ENCODE measurements at places on chromosomes 5 and 9.

- no peak for DNase-seq
Measured at GRCh38 chr9:98899408-98900056, 44.2 kb upstream of the COL15A1 start.

- no peak for DNase-seq
Measured at GRCh38 chr5:135851186-135851914, 16.9 kb downstream of the SLC25A48 start.

GRCh38 chr9:81628897-81629296 is 60.5 kb downstream of the TLE1 start:
- DNase-seq = no peak

DNA sequence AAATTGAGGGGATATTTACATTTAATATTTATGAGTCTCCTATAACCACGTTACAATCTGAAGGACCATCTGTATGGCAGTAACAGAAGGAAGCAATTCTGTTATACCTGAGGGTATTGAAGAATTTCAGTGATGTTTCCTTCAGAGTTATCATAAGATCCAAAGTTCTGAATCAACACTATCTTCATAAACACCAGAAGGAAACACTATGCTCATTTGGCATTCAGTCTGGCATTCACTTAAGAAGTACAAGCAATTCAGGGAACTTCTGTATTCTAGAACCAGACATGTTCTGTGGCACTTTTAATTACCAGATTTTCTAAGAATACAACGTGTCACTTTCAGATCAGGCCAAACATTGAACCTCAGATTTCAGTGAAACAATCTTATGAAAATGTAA is 9.6 kb downstream of the DAB2 start:
- no peak for DNase-seq

DNA sequence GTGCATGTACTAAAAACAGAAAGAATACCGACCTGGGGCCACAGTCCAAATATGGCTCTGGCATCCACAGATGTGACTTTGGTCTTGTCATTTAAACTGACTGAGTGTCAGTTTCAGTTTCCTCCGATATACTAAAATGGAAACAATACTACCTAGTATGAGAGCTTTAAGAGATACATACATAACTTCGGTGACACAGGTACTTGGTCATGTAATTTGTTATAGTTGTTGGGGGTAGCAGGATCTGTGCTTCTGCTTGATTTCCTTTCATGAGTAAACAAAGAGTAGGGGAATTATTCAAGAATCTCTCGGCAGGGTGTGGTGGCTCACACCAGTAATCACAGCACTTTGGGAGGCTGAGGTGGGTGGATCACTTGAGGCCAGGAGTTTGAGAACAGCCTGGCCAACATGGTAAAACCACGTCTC is 32.1 kb downstream of the MTMR12 start:
- no peak for DNase-seq

- no peak for DNase-seq
Measured at GRCh38 chr9:107308461-107308860, 25.4 kb downstream of the RAD23B start.

DNA sequence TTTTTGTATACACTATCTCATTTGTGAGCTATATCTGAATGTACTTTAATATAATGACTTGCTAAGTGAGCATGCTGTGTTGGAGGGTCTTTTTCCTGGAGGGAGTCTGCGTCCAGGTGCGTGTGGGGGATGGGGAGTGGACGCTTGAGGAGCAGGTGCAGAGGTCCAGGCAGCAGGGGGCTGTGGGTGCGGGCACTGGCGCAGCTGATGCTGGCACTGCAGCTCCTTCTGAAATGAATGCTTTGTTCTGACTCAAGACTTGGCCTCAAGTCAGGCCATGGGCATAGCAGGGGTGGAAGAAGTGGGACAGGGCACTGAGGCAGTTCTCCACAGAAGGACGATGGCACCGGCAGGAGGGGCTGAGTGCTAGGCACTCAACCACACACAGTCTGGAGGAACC is 165.7 kb upstream of the IRX1 start:
- DNase-seq = no peak

GRCh38 chr5:58933891-58934628 is 351.2 kb downstream of the RAB3C start:
- no peak for DNase-seq

GRCh38 chr5:43619380-43619779 is 16.4 kb downstream of the NNT start:
- no peak for DNase-seq

DNA sequence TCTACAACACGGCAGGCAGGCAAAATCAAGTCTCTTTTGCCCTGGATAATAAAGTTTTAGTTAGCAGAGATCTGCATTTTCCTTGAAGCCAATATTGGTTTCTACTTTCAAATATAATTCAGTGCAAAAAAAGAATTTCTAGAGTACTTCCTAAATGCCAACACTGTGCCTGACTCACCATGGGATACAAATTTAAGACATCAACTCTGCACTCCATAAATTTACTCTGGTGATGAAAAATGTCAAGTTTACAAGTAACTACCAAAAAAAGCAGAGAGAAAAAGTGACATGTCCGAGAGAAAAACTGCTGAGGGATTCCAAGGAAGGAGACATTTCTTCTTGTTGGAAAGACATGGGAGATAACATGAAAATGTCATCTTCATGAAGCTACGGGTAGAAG is 119.7 kb downstream of the RAPGEF6 start:
- DNase-seq = no peak

DNA sequence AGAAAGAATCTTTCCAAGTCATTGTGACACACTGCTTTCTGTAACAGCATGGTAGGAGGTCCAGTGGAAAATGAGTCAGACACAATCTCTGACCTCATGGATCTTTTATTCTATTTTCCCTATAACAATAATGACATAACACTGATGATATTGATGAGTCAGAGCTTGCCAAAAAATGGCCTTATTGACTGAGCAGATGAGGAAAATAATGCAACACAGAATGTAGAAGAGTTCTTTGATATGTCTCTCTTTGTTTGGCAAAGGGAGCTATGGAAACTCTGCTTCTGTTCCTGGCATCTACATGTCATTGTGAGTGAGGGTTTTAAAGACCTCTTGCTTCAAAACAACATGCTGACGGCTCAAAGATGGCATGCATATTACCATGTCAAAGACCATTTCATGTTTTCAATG is 443.1 kb upstream of the ZNF608 start:
- DNase-seq = no peak

DNA sequence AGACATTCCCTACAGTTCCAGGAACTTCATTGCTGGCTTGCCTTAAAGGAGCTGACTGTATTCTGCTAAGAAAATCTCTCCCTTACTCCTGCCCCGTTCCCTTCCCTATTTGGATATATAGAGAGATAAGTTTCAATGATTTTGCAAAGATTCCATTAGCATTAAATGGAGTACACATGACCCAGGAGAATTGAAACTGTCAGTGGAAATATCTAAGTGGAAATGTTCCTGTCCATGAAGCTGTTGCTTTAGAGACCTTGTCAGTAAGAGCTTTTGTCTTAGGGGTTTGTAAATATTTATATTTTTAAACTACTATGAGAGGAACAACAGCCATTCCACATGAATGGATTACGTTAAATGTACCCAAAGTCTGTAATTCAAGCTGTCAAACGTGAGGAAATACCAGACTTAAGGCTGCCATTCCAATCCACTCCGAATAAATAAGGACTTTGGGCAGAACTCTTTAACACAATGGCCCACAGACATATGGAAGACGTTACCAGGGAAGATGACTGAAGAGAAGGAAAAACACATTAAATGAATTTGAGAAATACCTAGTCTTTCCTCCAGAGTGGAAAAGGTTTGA is 387.1 kb upstream of the PAPPA start:
- no peak for DNase-seq

GRCh38 chr9:98230789-98231188 is 24.7 kb downstream of the TBC1D2 start:
- no peak for DNase-seq

- DNase-seq = no peak
Measured at GRCh38 chr9:132937463-132937901, 6.9 kb downstream of the TSC1 start.

GRCh38 chr5:148620696-148621095 is 33.6 kb downstream of the HTR4 start:
- DNase-seq = no peak

DNA sequence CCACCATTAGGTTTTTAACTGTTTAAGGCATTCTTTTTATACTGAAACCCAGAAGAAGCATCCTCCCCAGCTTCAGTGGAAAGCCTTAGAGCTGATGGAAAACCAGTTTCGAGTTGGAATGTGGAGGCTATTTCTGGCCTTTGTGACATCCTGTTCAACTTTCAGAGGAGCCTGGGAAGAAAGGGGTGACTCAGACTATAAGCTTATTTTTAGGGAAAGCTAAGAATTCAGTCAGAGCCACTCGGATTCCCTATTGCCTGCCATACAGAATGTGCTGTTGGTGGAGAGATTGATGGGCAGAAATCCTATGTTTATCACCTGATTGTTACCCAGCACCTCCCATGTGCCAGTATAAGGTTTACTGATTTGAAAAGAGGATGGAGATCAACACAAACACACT is 19.8 kb downstream of the PALM2AKAP2 start:
- no peak for DNase-seq

- no peak for DNase-seq
Measured at GRCh38 chr9:127369428-127369827, 27.5 kb upstream of the SLC2A8 start.

DNA sequence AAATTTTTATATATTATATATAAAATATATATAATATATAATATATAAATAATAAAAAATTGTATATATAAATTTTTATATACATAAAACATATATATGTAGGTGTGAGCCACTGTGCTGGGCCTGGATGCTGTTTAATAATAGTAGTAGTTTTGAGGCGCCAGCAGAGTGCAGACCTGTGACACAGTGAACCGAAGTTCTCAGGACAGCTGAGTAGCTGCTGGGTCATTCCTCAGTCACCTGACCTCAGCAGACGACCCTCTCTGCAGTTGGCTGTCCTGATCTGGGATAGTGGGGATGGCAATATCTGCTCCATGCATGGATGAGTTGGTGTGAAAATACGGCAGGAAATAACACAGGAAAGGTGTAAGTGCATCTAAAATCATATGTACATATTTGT is 3.3 kb upstream of the SNX18 start:
- no peak for DNase-seq

DNA sequence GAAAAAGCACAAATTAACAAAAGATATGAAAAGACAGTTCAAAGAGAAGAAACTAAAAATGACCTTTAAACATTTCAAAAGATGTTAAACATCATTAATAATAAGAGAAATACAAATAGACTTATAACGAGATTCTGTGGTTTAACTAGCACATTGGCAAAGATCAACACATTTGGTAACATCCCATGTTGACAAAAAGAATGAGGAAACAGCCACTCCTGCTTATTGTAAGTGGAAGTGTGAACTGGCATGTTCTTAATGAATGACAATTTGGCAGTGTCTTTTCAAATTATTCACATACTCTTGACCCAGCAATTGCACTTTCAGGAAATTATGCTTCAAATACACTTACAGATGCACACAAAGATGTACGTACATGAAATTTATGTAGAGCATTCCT is 176.3 kb downstream of the TLE1 start:
- DNase-seq = no peak

GRCh38 chr9:131418143-131419025 is 24.5 kb downstream of the PRRC2B start:
- no peak for DNase-seq

- no peak for DNase-seq
Measured at GRCh38 chr5:168755548-168756093, 176.5 kb upstream of the PANK3 start.

DNA sequence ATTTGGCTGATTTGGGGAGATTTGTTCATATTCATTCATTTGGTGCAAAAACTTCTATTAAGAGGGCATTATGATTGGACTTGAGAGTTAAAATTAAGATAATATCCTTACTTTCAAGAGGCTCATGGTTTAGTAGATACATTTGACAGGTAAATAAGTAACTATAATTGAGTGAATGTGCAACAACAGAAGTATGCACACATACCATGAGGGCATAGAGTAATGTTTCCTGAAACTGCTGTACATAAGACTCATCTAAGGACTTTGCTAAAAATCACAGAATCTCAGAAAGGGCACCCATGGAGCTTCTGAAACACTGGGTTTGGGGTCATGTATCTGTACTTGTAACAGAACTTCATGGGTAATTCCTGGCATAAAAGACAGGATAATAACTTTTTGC is 70.1 kb upstream of the PPP2R2B start:
- no peak for DNase-seq

DNA sequence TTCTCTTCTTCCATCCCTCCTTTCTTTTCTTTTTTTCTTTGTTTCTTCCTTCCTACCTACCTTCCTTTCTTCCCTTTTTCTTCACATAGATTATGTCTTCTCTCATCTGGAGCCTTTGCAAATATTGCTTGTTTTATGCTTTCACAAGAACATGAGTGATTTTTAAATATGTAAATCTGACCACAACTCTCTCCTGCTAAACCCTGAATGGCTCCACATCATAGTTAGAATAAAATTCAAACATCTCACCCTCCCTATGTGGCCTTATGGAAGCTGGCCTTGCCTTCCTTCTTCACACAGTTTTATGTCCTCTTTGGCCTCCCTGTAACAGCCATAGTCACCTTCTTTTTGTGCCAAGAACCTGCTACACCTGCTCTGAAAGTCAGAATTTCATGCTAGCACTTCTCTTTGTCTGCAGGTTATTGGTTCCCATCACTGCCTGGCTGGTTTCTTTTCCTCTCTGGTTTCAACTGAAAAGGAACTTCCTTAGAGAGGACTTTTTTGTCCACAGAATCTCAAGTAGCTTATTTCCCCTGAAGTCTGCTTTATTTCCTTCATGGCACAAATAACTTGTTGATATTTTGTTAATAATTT is 114.3 kb upstream of the TNC start:
- no peak for DNase-seq

GRCh38 chr5:83947763-83948162 is 227.1 kb upstream of the HAPLN1 start:
- no peak for DNase-seq

DNA sequence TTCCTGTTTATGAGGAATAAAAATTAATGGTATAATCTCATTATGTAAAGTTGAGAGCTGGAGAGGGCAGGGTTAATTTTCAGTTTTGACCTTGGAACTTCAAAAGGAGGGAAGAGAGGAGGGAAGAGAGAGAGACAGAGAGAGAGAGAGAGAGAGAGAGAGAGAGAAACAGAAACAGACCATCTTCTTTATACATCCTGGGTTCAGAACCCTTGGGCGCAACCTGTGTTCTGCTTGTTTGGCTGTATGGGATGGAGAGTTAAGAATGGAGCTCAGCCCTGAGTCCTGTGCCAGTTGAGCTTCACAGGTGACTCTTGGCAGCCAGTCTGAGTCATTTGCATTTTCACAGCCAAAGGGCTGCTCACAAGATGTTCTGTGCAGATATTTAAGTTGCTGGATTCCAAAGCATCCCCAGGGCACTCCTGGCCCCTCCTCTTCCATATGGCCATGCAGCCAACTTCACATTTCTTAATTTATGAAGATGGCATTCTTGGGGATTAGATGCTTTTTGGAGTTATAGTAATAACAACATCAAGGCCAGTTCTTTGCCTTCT is 143.5 kb downstream of the CARTPT start:
- DNase-seq = no peak

- no peak for DNase-seq
Measured at GRCh38 chr5:86686046-86686445, 68.3 kb downstream of the COX7C start.

Measured in activated effector memory CD4-positive, alpha-beta T cell treated with anti-CD3 and anti-CD28 coated beads, Interleukin-2, amount 50 U/mL, for 16 hours (primary cell).